Stromal cell of bone marrow (primary cell): ENCODE measurements at places on chromosomes 1 and 21.

DNA sequence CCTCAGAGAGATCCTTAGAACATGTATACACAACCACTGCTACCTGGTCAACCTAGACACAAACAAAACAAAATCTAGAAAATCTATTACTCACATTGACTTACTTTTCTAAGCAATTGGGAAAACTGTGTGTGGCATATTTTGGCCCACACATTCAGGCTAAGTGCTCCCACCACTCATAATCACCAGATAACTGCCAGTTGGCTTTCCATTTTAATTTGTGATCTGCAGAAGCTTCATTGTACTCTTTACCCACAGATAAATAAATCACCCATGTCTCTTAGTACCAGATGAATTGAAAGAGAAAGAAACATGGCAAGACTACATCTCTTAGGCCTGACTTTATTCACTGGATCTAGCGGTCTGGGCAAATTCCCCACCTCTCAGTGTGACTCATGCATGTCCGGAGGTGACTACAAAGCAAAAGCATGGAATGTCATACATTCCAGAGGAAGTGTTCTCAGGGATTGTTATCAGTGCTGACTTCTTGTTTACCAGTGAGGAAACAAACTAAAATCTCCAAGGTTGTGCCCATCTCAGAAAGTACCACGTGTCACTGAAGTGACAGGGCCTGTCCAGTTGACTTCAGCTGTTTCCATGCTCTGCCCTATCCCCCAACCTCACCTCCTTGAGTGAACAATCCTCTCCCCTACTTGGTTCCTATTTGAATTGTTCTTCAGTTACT lies 52.4 kb upstream of the BCL10 start:
- DNase-seq = peak; percentile 77

DNA sequence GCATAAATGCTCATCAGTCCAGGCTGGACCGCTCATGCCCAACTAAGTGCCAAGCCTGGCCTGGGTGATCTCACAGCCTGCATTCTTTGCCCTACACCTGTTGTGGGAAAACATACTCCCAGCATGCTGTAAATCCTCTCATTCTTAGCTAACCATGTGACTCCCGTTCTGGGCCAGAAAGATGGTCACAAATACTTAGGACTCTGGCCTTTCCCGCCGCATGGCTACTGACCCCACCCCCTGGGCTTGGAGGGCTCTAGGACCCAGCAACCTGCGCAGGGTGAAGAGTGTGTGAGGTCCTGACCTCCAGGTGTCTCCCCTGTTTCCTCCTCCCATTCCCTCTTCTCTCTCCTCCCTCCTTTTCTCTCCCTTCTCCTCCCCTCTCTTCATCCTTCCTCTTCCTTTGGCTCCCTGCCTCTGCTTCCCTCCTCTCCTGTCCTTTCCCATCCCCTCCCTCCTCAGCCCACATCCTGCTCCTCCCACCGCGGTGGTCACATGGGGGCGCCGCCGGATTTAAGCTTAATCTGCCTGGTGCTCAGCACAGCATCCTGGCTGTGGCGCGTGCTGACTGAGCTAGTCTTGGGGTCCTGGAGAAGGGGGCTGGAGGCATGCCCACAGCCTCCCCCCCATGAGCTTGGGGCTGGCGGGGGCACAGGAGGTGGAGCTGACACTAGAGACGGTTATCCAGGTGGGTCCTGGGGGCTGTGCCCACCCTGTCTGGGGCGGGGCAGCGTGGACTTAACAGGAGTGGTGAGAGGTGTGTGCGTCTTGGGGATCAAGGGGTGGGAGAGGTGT lies at the start of gene CROCC:
TSS of gene CROCC (plus strand) at position 541 of the 795 bp plus-strand sequence. CDS start at position 629, 88 bp downstream.
- no peak for DNase-seq

DNA sequence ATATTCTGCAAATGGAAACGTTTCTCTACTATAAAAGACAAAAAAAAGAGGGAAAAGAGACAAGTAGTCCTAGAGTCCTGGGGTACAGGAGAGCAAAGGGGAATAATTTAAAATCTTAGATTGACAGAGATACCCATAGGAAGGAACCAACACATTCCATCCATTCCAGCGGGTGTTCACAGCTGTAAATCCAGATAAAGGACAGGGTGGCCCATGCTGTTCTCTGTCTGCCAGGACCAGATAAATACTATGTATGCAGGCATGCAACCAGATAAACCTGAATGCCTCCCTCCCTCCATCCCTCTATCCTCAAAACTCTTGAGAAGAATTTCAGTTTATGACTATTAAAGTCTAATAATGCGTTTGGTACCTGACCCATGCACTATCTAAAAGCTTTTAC lies 131.8 kb downstream of the PTPN14 start:
- no peak for DNase-seq

DNA sequence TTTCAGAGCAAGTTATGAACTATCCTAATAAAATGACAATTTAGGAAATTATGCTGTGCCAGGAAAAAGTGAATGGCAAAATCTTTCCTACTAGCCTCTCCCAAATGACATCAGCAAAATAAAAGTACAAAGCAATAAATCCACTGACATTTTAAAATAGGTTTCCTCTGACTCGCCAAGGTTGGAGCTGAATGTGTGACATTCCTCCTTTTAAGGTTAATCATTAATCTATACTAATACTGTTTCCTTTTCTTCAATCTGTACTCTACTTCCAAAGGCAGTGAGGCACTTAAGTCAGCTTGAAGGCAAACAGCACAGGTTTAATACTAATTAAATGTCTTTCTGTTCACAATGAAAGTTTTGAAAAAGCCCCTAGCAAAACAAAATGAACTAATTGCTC lies 15.7 kb downstream of the RNF19B start:
- DNase-seq = no peak

DNA sequence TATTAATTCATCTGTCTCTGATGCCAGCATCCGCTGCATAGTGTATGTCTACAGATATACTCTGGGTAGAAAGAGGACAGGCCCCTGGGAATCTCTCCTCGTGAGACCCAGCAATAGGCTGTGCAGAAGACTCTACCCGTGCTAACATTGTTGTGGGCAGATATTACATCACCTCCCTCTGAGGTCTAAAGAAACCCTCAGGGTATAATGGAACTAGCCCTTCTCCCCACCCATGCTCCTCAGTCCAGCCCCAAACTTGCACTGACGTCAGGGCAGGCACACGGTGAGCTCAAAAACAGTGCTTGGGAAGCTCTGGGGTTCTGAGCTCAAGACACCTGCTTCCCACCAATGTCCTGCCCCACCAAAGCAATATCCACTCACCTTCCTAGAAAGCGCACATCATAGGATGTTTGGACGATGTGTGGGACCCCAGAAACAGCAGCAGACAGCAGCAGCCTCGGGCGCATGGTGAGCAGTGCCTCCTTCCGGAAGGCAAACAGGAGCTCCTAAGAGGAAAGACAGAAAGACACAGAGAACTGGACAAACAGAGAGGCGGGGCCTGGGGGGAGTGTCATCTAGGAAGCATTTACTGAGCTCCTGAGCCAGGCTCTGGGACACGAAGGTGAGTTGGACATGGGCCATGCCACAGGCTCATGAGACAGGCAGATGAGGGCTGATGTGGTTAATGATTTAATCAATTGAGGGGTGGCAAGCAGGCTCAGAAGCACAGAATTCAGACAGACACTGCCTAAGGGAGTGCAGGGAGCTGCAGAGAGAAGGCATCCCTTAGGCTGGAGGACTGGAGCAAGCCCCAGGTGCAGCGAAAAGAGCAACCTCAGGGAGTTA lies 4.8 kb downstream of the OVGP1 start:
- DNase-seq = no peak

DNA sequence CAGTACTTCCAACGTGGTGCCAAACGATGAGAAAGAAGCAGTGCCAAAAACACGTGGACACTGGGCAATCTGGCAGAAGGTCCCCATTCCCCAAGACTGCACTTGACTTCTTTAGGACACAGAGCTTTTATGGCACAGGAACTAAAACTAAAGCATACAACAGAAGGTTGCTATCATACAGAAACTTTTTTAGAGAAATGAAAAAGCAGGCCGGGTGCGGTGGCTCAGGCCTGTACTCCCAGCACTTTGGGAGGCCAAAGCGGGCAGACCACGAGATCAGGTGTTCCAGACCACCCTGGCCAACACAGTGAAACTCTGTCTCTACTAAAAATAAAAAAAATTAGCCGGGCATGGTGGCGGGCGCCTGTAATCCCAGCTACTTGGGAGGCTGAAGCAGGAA lies 43.0 kb downstream of the GNB1 start:
- no peak for DNase-seq

GRCh38 chr1:84842748-84843231 lies 50.2 kb downstream of the LPAR3 start:
- no peak for DNase-seq

DNA sequence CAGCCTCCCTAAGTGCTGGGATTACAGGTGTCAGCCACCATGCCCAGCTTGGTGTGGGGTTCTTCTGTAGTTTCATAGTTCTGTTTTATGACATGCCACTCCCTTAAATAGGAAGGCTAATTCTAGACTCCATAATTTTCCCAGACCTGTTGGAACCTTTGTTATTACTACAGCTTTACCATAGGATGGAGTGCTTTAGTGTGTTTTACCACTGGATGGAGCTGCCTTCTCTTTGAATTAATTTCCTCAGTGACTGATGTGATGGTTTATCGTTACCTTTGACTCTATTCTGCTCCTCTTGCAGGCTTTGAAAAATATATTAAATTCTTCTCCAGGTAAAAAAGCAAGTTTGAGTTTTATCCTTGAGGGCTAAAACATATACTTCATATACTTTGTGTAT lies 84.6 kb upstream of the NEK7 start:
- no peak for DNase-seq

- no peak for DNase-seq
Measured at GRCh38 chr1:18619467-18619835, 11.2 kb upstream of the PAX7 start.

- no peak for DNase-seq
Measured at GRCh38 chr1:44591381-44591780, 82.9 kb downstream of the TMEM53 start.

DNA sequence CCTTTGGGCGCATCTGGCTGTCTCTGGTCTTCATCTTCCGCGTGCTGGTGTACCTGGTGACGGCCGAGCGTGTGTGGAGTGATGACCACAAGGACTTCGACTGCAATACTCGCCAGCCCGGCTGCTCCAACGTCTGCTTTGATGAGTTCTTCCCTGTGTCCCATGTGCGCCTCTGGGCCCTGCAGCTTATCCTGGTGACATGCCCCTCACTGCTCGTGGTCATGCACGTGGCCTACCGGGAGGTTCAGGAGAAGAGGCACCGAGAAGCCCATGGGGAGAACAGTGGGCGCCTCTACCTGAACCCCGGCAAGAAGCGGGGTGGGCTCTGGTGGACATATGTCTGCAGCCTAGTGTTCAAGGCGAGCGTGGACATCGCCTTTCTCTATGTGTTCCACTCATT lies 2.2 kb upstream of the GJB4 start:
- DNase-seq = no peak

- DNase-seq = peak; percentile 33
Measured at GRCh38 chr1:77900687-77901293, 12.4 kb downstream of the NEXN start.

GRCh38 chr1:21494196-21494595 lies 15.0 kb upstream of the ALPL start:
- DNase-seq = no peak

GRCh38 chr1:93317207-93317606 lies 28.5 kb upstream of the DR1 start:
- DNase-seq = no peak

DNA sequence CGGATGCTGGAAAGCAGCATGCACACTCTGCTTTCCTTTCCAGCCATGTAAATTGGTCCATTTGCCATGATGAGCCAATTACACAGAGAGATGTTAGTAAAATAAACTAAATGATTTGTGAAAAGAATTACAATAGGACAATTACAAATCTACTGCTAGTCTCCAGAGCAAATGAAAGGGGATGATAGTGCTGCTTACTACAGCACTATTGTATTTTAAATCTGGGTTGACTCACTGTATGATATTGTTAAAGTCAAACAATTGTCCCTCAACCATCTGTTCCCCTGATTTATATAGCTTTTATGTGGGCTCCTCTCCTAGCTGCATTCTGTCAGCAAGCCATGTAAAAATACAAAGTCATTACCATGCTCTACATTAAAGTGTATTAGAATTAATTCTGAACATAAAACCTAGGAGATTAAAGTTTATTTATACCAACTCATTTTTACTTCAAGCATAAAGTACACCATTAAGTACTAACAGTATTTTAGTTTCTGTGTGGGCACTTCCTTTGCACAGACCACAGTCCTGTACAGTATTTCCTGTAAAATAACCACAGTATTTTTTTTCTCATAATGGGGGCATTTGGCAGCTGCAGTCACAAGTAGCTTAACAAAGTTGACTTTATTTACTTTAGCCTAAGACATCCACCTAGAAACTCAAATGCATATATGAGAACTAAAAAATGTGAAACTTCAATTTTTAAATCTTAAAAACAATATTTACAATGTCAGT lies 135.8 kb downstream of the VAV3 start:
- no peak for DNase-seq

DNA sequence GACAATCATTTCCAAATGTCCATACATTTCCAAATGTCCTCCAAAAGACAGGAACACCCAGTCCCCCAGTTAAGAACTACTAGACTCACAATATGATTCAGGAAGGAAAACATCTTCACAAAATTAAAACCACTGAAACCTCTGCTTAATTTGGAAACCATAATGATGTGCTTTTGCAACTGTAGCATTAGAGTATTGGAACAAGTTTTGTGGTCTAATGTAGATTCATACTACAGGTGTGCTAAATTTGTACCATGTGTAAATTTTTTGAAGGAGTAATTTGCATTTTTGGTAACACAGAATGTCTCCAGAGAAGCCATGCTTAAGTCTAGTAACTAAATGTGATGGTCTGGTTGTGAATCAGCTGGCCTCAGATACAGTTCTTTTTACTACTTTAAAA lies 129.6 kb downstream of the DPYD start:
- no peak for DNase-seq

- peak; percentile 90 for DNase-seq
Measured at GRCh38 chr1:20063861-20064292, 6.1 kb upstream of the PLA2G5 start.

DNA sequence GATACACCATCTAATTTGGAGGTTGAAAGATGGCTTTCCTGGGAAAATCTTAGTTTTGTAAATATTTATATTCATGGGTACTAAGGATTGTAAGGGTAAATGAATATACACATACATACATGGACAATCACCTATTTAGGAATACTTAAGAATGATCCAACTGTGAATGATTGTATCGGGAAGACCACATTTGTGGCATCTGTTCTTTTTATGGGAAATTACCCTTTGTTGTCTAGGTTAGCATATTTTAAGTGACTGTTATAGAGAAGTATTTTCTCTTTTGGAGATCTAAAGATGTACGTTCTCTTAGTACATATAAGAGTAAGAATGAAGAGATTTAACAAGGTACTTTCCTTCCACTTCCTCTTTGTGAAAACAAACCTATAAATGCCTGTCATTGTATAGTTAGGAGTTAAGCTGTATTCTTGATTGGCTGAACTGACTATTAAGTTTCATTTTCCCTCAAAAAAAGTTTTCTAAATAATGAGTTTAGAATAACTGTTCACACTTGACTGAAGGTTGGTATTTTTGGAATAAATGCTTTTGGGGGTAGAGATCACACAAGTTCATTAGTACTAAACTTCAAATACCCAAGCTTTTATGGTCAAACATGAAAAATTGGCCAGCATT lies 26.7 kb downstream of the SNX7 start:
- DNase-seq = no peak

GRCh38 chr1:219566951-219567947 lies 45.7 kb downstream of the ZC3H11B start:
- DNase-seq = peak; percentile 57

- no peak for DNase-seq
Measured at GRCh38 chr1:22729400-22729773, 18.7 kb downstream of the EPHB2 start.
